Islet precursor cell (in vitro differentiated cells): ENCODE measurements at places on chromosomes 1 and 21.

DNA sequence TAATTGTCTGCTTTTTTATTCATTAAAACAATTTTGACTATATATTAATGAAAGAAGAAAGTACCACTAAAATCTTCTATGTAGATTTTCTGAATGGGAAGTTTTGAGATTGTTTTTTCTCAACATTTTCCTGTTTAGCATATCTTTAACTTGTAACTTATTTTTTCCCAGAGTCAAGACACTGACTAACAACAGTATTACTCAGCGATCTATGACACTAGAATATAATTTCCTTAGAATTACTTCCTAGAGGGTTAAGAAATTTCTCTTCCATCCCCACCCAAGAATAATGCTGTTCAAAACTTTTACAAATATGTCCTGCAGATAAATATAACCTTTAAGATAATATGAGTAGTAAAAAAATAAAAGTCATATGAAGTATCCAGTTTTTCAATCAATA is 218.2 kb upstream of the NR5A2 start:
- DNase-seq: no peak

GRCh38 chr1:116760996-116761665 is 6.9 kb downstream of the CD2 start:
- DNase-seq: peak; percentile 16

- peak; percentile 83 for DNase-seq
Observed at GRCh38 chr1:93845538-93846205, 33.3 kb downstream of the DNTTIP2 start.

- no peak for DNase-seq
Observed at GRCh38 chr1:55706397-55706796, 491.2 kb upstream of the USP24 start.

DNA sequence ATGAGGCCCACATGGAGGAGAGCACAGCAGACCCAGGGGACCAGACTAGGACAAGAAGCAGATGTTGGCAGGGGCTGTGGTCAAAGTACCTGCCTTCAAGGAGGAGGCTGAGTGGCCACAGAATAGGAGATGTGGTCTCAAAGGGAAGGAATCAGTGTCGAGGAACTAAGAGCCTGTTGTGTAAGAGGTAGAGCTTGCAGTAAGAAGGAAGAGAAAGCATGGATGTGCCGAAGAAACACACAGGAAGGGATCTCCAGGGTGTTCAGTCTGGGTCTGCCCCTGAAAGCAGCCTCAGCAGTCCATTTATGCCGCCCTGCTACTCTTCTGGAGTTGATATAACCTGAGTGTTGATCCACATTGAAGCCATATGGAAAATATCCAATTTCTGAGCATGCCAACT is 83.9 kb downstream of the NID1 start:
- DNase-seq: no peak

DNA sequence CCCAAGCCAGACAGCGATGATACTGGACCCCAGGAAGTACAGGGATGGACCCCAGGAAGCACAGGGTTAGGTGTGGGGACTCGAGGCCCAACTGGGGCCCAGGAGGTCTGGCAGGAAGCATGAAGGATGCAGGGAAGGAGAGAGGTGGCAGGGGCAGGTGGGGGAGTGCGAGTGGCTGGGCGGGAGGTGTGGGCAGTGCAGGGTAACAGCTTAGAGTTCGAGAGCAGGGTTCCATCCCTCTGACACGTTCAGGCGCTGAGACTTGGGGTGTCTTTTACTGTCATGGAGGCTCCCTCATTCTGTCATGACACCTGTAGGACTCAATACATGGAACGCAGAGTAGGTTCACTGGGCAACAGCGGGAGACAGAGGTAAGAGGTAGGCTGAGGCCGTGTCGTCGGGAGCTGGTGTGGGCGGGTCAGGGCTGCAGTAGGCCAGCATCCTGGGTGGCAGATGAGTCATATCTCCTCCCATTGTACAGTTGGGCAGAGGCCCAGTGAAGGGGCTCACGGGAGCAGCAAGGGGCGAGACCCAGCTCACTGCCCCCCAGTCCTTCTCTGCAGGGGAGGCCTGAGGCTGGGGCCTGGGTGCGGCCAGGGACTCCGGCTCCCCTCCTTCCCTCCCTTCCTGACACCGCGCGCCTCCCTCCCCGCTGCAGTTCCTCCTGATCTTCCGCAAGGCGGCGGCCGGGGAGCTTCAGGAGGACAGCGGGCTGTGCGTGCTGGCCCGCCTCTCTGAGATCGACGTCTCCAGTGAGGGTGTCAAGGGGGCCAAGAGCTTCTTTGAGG is 11.6 kb upstream of the CTRC start:
- peak; percentile 64 for DNase-seq

DNA sequence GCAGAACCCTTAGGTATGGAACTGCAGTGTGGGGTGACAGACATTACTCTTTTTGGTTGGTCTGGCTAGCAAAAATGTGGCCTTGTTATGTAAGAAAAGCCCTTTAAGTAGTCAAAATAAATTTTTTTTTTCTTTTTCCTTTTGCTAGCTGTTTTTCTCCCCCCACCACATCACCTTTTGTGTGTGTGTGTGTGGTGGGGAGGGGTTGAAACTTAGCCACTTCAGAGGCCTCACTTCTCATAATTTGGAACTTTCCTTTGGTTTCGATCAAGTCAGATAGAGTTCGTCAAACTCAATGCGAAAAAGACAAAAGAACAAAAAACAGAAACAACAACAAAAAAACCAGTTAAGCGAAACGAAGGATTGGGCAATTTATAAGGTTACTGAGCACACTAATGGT is 1.9 kb upstream of the PRMT2 start:
- DNase-seq: no peak

- no peak for DNase-seq
Observed at GRCh38 chr1:89866568-89866967, 45.7 kb downstream of the LRRC8D start.

- DNase-seq: no peak
Observed at GRCh38 chr1:177069490-177069889, 95.0 kb downstream of the ASTN1 start.

GRCh38 chr1:93453911-93454310 is 6.0 kb downstream of the FNBP1L start:
- no peak for DNase-seq

- DNase-seq: peak; percentile 56
Observed at GRCh38 chr1:200739702-200740570, 1.2 kb downstream of the CAMSAP2 start.

DNA sequence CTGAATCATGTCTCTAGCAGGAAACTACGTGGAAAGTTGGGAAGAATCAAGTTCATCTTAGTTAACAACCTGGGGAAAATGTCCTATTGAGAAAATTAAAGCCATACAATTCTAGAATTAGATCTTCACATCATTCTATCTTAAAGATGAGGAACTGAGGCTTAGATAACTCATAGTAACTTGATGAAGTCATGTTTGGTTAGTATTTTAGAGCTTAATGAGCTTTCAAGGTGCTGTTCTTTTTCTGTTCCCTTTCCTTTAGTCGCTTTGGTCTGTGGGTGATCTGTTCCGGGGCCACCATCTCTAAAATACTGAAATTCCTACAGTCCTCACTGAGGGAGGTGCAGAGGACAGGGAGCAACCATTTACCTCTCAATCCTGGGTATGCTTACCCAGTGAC is 4.3 kb upstream of the GLUL start:
- DNase-seq: no peak

DNA sequence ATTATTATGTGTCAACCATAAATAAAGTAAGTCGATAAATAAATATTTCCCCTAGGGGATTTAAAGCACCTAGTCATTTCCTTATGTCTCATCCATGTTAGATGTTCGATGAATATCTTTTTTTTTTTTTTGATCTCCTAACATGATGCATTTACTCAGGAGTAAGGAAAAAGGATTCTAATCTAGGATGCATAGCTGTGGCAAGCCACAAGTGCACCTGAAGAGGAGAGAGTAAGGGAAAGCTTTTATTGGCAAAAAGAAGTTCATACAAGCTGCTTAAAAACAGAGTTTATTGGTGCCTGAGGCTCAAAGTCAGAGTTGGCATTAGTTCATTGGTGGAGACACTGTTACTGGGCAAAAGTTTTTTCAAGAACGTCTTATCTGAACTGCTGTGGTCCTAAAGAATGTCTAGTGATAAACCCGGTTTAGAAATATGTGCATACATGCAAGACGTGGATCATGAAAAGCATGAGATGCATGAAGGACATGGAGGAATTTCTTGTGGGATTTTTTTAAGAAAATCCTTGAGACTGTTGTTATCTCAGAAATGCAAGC is 51.7 kb downstream of the SWT1 start:
- DNase-seq: no peak

DNA sequence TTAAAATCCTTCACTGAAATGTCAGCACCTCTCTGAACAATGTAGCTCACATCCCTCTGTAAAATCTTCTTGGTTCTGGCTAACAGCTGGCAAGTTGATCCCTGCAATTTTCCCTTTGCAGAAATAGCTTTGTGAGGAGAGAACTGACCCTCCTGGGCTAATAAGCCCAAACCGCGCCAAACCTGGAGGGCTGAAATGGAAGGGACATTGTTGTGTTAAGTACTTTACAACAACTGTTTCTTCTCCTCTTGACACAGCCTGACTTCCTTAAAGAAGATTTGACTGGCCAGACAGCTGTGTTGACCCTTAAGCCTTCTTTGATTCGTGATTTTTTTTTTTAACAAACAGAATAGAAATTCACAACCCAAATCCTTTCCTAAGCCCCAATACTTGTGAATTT is 5.7 kb downstream of the LMX1A start:
- peak; percentile 55 for DNase-seq

GRCh38 chr1:54028306-54029251 is 10.6 kb upstream of the LDLRAD1 start:
- peak; percentile 29 for DNase-seq

DNA sequence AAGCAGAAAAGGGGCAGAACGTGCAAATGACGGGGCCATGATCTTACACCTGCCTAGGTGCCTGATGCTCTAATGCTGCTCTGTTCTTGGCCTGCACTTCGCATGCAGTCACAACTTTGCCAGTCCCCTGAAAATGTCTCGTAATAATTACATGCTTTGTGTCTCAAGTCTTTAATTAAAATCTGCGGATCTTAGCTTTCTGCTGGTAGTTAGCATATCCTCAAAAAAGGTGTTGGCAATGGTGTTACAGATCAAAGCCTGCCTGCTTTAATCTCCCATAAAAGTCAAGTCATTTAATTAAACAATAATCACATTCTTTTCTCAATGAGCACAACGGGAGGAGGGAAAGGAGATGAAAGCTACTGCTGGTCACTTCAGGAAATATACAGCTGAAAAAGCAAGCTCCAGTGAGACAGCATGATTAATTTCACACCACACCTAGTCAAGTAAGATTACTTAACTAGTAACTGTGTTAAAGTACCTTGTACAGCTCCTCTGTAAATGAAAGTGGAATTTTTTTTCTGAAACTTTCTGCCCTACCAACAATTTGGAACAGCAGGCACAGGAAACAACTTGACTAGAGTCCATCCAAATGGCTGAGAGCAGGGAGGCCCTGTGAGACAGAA is 45.8 kb downstream of the STX6 start:
- DNase-seq: no peak

DNA sequence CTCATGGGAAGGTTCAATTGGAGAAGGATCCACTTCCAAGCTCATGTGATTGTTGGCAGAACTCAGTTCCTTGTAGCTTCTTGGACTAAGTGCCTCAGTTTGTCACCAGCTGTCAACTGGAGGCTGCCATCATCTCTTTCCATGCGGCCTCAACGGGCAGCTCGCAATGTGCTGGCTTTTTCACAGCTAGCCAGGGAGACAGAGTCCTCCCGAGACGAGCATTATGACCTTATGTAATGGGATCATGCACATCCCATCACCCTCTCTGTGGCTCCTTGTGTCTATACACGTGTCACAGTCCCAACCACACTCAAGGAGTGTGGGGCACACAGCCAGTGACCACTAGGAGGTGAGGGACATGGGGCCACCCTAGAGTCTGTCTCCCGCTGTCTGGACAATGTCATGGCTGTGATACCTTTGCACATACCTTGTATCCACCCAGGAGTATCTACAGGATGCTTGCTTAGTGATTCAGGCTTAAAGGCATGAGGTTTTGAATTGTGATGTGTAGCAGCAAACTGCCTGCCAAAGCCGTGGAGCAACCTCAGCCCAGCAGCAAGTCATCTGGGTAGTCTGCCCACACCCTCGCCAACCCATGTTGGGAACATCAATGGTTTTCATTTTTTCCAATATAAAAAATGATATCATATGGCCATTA is 3.9 kb upstream of the KRTAP10-6 start:
- peak; percentile 61 for DNase-seq

DNA sequence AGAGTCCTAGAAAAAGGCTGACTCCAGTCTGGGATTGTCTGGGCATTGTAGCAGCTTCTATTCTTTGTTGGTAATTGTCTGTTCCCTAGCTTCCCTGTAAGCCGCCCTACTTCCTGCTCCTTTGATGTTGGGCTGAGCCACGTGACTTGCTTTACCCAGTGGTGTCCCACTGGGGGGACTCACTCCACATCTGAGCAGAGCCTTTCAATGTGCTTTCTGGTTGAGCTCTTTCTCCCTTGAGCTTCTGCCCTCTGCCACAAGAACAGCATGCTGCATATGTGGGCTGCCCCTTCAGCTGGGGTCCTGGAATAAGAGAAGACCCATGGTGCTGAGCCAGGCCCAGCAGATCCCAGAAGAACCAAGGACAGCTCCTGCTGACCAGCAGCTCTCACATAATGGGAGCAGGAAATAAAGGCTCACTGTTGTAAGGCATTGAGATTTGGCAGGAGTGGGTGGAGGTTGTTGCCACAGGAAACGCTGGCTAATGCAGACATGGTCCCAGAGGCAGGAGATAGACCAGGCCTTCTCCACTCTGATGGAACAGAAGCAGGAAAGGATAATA is 276.3 kb upstream of the GJB5 start:
- peak; percentile 58 for DNase-seq

DNA sequence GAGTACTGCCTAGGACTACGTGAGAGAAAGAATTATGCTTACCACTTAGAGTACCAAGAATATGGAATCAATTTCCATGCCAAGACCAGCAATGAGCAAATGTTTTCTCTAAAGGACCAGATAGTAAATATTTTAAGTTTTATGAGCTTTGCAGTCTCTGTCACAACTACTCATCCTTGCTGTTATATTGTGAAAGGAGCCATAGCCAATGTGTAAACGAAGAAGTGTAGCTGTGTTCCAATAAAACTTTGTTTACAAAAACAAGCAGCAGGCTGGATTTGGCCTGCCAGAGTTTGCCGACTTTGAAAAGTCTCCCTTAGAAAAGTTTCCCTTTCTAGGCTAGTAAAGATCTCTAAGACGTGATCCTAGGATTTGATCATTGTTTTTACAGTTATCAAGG is 128.8 kb downstream of the PDE4B start:
- DNase-seq: no peak

- DNase-seq: no peak
Observed at GRCh38 chr1:197198911-197199310, 52.4 kb upstream of the ASPM start.

DNA sequence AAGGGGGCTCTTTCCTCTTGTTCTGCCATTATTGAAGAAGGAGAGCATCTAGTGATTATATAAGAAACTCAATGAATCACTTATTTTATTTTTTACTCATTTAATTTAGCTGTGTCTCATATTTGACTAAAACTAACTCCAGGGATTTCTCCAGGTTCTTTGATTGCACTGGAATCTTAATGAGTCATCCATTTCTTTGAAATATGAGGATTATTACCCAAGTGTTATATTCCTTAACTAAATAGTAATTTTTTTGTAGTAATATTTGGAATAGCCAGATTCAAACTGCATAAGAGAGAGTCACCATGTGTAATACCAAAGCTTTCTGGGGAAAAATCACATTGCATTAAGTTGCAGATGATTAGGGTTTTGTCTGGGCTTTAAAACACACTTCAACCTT is 59.5 kb downstream of the NTMT2 start:
- DNase-seq: no peak
